ENCODE measurements at places on chromosomes 13 and 19. TPM values are rescaled to one million over a fixed set of nuclear protein-coding genes. Genes with fewer than 3 reads are reported as not detected.

DNA sequence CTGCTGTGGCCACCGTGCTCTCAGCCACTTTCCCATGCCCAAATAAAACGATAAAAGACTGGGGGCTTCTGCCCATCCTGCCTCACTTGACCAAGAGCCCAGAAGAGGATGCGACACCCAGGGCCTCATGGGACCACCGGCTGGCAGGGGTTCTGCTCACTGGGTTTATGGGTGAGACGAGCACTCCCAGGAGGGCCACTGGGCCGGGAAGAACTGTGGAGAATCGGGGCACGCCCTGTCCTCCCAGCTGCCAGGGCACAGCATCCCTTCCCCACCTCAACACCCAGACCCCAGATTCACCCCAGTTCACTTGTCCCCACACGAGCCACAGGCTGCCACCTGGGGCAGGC, 4.7 kb upstream of the F10 start:
- H3K36me3 ChIP-seq, result peaks cover 6% of the 10 kb centered on the region
- no peak overlapping the region for H3K27ac ChIP-seq
- no peak for DNase-seq

GRCh38 chr19:38513762-38514167, 80.3 kb downstream of the RYR1 start:
- no peaks in the 10 kb centered on the region for H3K4me1 ChIP-seq
- DNase-seq, result no peak
- H3K27ac ChIP-seq, result no peak overlapping the region
- no peaks in the 10 kb centered on the region for H3K36me3 ChIP-seq
- H3K4me3 ChIP-seq, result no peak overlapping the region

- H3K27ac ChIP-seq, result no peak overlapping the region
- H3K36me3 ChIP-seq, result no peaks in the 10 kb centered on the region
- no peak overlapping the region for H3K4me3 ChIP-seq
- DNase-seq, result peak; percentile 33
- H3K27me3 ChIP-seq, result no peaks in the 10 kb centered on the region
These were observed 164.4 kb downstream of the USP12 start for GRCh38 chr13:27007166-27007565.

The PGLYRP1 gene
- total RNA-seq, result 13.9 TPM

DNA sequence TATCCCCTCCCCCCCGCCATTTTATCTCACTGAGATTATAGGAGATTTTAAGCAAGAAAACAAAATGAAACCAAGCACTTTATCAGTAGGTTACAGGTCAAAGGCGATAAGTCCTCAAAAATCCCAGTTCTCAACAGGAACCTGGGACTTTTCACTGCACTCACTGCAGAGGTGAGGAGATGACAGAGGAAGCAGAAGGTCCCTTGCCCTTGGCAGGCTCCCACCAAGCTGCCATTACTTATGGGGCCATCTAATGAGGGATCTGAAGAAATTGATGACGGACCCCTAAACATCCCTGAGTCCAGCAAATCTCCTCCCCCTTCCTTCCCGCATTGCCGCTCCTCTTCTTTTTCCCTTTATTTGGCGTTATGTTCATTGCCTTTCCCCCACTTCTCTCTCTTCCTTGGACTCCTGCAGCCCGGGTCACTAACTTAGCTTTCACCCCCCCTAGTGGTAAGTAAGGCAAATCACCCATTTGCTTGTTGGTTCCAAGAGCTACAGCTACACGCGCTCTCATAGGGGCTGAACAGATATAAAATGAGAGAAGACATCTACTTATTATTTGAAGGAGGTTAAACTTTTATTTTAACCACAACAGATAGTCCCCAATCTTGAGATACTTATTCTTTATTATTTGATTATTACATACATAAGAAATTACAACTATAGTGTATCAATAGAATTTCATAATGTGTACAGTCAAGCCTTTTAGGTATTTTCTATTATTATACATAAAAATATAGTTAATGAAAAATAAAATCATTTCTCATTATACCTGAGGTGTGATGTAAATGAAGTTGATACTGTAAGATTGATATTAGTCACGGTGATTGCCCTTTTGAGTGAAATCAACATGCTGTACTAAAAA, 52.0 kb upstream of the ARGLU1 start:
- DNase-seq, result no peak
- H3K4me3 ChIP-seq, result no peak overlapping the region
- no peaks in the 10 kb centered on the region for H3K27me3 ChIP-seq
- H3K4me1 ChIP-seq, result no peaks in the 10 kb centered on the region
- H3K27ac ChIP-seq, result no peak overlapping the region
- no peaks in the 10 kb centered on the region for H3K36me3 ChIP-seq

The SERTAD3 gene
- total RNA-seq, result 6.9 TPM

The SNRPD2 gene
- 38.6 TPM for total RNA-seq

DNA sequence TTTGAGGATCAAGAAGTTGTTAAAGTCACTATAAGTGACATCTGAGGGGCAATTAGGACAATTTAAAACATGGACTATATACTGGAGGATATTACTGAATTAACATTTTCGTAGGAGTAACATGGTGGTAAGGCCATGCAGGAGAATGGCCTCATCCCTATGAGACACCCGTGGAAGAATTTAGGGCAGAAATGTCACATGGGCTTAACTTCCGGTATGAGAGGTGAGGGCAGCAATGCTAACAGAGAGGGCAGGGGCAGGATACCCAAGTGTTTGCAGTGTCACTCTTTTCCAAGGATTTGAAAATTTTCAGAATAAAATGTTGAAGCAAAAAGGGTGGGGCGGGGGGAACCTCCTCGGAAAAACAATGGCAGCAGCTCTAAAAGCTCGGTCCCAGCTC, 23.6 kb downstream of the RANBP3 start:
- peaks cover 4% of the 10 kb centered on the region for H3K36me3 ChIP-seq
- DNase-seq, result no peak

DNA sequence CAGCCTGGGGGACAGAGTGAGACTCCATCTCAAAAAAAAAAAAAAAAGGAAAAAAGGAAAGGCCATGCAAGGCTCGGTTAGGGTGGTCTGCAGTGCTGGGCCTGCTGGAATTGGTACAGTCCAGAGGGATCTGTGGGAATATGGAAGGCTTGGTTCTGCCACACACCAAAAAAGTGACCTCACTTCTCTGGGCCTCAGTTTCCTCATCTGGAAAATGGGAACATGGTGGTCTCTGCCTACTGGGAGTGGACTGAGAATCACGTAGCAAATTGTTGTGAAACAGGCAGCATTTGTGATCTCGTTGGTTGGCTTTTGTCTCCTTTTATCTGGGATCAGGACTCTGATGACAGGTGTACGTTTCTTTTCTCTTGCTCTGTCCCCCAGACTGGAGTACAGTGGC, 7.5 kb downstream of the DNM2 start:
- no peaks in the 10 kb centered on the region for H3K36me3 ChIP-seq
- DNase-seq, result no peak
- no peak overlapping the region for H3K27ac ChIP-seq

GRCh38 chr19:11612816-11613511, 15.7 kb downstream of the ZNF627 start:
- no peaks in the 10 kb centered on the region for H3K4me1 ChIP-seq
- H3K36me3 ChIP-seq, result peaks cover 34% of the 10 kb centered on the region
- H3K27me3 ChIP-seq, result no peaks in the 10 kb centered on the region
- H3K4me3 ChIP-seq, result no peak overlapping the region

DNA sequence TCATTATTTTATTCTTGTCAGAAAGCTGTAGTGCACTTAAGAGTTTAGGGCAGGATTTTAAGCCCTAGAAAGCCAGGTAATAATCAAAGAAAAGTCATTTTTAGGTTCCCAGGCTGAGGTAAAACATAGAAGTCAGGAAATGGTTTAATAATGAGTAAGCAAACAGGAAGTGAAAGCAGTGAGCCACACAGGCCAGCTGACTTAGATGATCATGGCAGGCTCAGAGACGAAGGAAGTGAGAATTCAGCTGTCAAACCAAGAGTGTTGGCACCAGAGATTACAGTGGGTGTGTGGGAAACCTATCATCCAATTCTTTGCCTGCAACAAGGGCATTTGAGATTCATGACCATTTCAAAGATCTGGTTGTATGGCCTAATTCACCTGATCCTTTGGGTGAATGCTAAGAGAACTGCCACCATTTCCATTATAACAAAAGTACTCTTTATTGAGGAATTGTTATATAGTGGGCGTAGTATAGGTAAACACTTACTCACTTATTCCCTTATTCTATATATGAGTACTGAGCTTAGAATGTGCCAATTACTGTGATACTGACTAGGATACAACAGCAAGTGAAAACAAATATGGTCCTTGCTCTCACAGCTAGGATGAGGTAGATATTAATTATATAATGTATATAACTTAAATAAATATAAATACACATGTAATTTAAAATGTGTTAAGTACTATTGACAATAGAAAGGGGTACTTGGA, 103.7 kb upstream of the EDNRB start:
- no peaks in the 10 kb centered on the region for H3K4me1 ChIP-seq
- DNase-seq, result no peak
- no peak overlapping the region for H3K4me3 ChIP-seq
- no peak overlapping the region for H3K27ac ChIP-seq

The TRPC4 gene
- total RNA-seq, result not detected

DNA sequence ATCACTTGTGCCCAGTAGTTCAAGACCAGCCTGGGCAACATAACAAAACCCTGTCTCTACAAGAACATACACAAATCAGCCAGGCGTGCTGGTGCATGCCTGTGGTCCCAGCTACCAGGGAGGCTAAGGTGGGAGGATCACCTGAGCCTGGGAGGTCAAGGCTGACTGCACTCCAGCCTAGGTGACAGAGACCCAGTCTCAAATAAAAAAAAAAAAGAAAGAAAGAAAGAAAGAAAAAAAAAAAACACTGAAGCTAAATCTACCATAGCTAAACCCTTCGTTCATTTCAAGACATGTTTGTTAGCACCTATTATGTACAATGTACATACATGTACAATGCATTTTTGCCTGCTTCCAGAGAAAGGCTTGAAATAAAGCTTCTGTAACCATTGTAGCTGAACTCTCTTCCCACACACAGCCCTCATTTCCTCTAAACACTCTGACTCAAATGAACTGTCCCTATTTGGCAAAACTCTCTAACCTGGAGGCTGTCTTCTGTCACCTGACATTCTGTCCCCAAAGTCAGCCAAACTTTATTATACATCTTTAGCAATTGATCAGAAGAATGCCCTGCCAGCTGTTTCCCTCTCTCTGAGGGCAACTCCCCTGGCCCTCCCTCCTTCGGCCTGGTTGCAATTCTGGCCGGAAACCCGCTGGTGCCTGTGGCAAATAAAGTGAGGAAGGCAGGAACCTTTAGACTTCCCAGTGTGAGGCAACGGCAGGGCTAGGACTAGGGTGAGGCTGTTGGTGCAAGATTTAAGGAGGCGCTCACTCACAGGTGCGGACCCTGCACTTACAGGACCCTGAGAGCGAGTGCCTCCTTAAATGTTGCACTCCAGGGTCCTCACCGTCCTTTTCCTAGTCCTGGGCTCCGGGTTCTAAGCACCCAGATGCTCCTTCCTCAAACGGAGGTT, 1.8 kb downstream of the ETHE1 start:
- peak overlapping the region; percentile 85 for H3K27ac ChIP-seq
- peak; percentile 54 for DNase-seq
- H3K4me3 ChIP-seq, result peak overlapping the region; percentile 94
- H3K27me3 ChIP-seq, result no peaks in the 10 kb centered on the region

GRCh38 chr19:46256855-46257254, 27.3 kb downstream of the IGFL1 start:
- no peak for DNase-seq
- no peaks in the 10 kb centered on the region for H3K36me3 ChIP-seq
- H3K27me3 ChIP-seq, result no peaks in the 10 kb centered on the region
- H3K4me1 ChIP-seq, result no peaks in the 10 kb centered on the region

DNA sequence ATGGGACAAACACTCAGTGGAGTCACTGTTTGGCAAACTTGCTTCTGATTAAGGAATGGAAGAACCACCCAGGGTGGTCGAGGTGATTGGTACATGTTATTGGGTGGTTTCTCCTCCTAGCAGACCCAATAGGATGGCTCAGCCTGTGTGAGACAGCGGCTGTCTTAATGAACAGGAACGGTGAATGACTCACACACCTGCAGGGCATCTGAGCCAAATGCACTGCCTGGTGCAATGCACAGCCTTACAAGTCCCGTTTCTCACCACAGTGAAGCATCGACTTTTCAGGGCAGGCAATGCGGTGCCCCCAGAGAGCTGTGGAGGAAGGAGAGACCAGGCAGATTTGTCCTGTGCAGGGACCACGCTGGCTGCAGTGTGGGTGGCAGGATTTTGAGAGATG, 238.5 kb downstream of the FGF9 start:
- DNase-seq, result no peak
- H3K27me3 ChIP-seq, result no peaks in the 10 kb centered on the region

- no peak for DNase-seq
- H3K27me3 ChIP-seq, result no peaks in the 10 kb centered on the region
- no peak overlapping the region for H3K4me3 ChIP-seq
- no peaks in the 10 kb centered on the region for H3K4me1 ChIP-seq
- H3K27ac ChIP-seq, result no peak overlapping the region
- H3K36me3 ChIP-seq, result no peaks in the 10 kb centered on the region
These were observed 54.5 kb downstream of the CEBPG start for GRCh38 chr19:33427801-33428626.

- no peak for DNase-seq
- no peaks in the 10 kb centered on the region for H3K4me1 ChIP-seq
- no peaks in the 10 kb centered on the region for H3K27me3 ChIP-seq
- H3K27ac ChIP-seq, result no peak overlapping the region
These were observed 342.6 kb downstream of the MTUS2 start for GRCh38 chr13:29162638-29163235.

The NR2F6 gene
- 52.2 TPM for total RNA-seq

DNA sequence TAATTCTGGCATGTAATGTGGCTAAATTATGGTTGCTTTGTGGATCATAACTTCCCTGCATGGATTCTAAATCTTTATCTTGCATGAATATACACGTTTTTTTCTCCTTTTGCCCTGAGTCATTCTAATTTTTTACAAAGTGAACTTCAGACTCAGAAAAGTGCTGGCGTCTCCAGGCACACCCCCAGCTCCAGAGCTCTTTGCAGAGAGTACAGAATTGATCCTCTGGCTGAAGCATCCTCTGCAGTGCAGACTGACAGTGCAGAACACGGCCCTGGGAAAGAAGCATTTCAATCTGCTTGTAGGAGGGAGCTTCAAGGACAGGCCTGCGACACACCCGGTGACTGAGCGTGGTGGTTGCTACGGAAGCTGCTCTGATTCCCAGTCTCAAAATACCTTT, 228.1 kb downstream of the FGF9 start:
- no peak overlapping the region for H3K4me3 ChIP-seq
- no peak for DNase-seq
- no peak overlapping the region for H3K27ac ChIP-seq

- H3K27me3 ChIP-seq, result peaks cover 3% of the 10 kb centered on the region
- H3K36me3 ChIP-seq, result no peaks in the 10 kb centered on the region
- H3K4me1 ChIP-seq, result peaks cover 2% of the 10 kb centered on the region
- H3K27ac ChIP-seq, result peak overlapping the region; percentile 56
- peak overlapping the region; percentile 65 for H3K4me3 ChIP-seq
These were observed 1.5 kb upstream of the SLC17A7 start for GRCh38 chr19:49442771-49443365.

All from liver (tissue), 10 donors.